ENCODE measurements at places on chromosomes 2 and 18.

- no peak for DNase-seq
These were observed 828.8 kb upstream of the CRIM1 start for GRCh38 chr2:35526741-35527140.

- no peak for DNase-seq
These were observed 323.9 kb downstream of the SETBP1 start for GRCh38 chr18:45004546-45005080.

- DNase-seq, result no peak
These were observed 202.1 kb upstream of the TNP1 start for GRCh38 chr2:217061916-217062505.

DNA sequence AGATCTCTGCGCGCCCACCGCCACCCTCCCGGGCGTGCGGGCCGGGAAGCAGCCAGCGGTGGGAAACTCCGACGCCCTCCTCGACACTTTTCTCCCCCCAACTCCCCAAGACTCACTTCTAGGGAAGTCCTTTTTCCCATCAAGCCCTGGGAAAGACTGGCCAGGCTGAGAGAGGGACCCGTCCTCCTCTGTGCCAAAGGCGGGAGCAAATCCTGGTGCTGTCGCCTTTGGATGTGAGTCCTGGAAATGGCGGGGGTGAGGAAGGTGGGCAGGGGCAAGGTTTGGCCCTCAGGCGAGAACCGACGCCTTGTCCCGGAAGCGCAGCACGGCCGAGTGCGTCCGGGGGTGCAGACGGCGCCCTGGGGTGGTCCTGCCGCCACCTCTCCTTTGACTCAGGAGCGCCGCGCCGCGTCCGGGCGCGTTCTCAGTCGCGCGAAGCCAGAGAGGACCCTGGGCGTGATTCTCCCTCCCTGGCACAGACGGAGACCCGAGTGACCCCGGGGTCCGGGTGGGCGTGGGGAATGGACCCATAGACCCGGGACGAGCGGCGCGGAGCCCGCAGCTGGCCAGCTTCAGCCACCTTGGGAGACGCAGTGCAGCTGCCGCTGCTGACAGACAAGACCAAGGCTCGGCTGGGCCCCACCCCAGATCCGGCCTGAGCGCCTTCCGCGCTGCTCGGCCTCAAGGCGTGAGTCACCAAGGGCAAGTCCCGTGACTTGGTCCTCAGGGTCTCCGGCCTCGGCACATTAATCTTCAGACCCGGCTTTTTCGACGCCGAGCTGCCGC lies 3.5 kb upstream of the LBX2 start:
- no peak for DNase-seq

DNA sequence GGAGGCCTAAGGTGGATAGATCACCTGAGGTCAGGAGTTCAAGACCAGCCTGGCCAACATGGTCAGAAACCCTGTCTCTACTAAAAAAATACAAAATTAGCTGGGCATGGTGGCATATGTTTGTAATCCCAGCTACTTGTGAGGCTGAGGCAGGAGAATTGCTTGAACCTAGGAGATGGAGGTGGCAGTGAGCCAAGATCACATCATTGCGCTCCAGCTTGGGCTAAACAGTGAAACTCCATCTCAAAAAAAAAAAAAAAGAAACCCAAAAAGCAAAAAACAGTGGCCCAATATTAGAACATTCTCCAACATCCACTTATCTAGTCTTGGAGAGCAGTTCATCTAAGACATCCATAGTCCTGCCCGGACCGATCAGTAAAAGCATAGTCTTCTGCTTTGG lies 260.4 kb downstream of the MREG start:
- DNase-seq, result no peak

DNA sequence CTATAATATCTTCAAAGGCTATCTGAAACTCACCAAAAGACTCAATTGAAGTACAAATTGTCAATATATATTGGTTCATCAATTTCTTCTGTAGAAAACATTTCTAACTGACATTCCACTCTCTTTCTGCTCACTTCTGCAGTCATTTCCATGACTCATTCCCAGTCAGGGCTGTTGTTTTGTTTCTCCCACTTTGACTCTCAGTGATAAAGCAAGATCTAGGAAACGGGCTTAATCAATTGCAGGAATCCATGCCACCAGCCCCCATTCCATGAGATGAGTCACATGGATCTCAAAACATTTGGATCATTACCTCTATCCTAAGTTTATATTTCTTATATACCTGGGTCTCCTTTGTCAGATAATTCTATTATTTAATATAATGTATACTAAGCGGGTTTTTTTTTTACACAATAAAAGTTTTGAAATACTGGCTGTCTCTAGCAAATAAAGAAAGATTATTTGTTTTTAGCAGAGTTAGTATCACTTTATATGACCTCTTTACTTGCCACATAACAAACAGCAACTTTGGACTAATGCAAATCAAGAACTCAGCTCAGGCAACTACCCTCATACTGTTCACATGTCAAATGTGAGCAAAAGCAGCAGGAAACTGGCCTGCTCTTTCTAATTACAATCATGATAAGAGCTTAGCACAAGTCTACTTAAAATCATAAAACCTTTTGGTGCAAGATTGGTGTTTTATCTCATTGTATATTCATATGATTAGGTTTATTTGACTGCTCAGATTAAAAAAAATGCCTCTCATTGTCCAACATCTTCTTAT lies 251.1 kb upstream of the PIK3C3 start:
- no peak for DNase-seq

DNA sequence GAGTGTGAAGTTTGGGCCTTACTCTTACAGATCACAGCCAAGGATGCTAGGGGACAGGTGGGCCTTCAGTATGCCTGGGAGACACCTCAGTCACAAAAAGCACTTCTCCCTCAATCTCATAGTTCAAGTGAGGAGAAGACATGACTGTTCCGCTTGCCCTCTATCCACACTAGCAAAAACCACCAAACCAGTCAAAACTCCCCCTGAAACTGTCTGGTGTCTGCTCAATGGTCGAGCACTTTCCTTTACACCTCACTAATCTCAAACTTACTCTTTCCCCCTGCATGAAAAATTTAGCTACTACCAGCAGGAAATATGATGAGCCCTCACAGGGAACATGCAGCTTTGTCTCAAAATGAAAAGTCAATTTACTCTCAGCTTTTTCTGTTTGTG lies 232.2 kb downstream of the TRIB2 start:
- DNase-seq, result no peak

DNA sequence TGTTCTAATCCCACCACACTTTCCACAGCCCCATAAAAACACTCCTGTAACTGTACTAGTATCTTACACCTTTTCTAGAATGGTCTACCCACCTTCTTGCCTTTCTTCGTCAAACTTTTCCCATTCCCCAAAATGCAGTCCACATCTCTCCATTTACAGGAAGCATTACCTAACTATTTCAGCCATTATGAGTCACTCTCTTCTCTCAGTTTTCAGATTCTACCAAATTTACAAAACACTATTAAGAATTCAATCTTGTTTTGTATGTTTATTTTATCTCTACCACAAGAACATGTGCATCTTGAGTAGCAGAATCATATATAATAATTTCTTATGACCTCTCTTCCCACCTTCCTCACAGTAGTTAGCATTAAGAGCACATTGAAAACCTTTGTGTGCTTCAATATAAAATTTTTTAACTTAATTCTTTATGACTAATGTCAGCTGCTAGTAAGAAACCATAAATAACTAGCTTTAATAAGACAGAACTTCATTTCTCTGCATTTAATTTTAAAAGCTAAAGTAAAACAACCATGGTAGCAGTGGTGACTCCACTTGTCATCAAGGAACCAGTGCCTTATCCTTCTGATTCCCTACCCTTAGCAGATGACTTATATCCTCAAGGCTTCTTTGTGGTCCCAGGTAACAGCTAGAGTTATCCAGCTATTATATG lies 56.6 kb upstream of the MAP2 start:
- DNase-seq, result no peak

GRCh38 chr2:172079838-172080640 lies 5.3 kb upstream of the DLX1 start:
- DNase-seq, result no peak

GRCh38 chr2:155256803-155257202 lies 558.3 kb downstream of the KCNJ3 start:
- no peak for DNase-seq

GRCh38 chr2:152363936-152364335 lies 29.0 kb downstream of the FMNL2 start:
- DNase-seq, result no peak

- no peak for DNase-seq
These were observed 78.4 kb upstream of the AQP4 start for GRCh38 chr18:26943906-26944305.

GRCh38 chr2:215410932-215411285 lies 25.0 kb downstream of the FN1 start:
- no peak for DNase-seq

DNA sequence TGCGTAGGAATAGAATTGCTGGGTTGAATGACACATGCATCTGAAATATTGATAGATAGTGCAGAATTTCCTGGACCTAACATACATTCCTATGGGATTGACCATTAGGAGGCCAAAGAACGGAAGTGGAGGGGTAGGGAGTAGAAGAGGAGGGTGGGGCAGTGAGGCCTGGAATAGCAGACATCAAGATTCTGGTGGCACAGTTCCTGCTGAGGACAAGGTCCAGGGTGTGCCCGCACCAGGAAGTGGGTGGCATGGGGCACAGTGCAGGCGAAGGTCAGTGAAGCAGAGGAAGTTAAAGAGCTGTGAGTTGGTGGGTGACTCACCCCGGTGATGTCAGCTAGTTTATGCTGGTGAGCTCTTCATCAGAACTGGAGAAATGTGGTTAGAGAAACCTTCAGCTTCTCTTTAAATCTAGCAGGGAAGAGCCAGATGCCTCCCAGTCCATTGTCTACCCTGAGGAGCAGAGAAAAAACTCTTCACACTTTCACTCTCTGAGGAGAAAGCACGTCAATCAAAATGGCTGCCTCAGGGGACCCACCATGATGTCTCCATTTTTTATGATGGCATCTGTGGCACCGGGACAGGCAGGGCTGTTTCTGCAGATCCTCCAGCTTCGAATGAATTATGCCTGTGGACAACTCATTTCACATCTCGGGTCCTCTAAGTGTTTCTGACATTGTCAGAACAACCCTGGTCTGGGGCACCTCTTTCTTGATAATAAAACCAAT lies 55.9 kb upstream of the CTLA4 start:
- peak; percentile 48 for DNase-seq

DNA sequence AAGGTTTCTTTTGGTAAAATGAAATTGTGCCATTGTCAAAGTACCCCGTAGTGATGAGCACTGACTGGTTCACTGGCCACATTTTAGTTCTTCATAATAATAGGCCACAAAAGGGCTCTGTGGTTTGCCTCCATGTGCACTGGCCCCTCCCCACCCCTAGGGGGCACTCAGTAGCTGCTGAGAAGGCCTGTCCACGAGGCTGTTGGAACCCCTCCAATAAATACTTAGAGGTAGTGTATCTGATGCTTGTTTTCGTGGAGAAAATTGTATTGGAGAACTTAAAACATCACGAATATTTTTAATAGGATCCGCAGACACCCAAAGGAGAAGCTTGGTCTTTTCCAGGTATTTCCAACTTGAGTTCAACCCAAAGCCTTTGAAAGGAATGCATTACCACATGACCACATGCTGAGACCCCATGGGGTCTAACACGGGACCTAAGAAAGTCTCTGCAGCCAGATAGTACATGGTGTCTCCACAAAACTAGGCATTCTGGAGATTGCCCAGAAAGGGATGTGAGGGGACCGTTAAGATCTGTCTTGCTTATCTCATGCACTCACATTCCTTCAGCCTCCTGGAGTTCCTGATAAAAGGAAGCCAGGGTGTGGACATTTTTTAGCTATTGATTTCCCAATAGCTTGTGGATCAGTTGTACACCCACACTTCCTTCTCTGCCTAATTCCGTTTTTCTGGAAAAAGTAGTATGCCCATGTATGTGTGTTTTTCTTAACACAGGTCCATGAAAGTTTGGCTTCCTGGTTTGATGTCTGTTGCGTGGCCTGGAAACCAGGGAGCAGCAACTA lies 28.5 kb upstream of the NOSTRIN start:
- DNase-seq, result no peak

GRCh38 chr2:230018153-230018552 lies 50.6 kb downstream of the SLC16A14 start:
- no peak for DNase-seq

GRCh38 chr2:12697617-12698016 lies 19.1 kb upstream of the TRIB2 start:
- no peak for DNase-seq

GRCh38 chr2:44087714-44088092 lies 81.0 kb upstream of the PPM1B start:
- no peak for DNase-seq

- DNase-seq, result no peak
These were observed 3.8 kb downstream of the RBFA start for GRCh38 chr18:80037869-80038630.

DNA sequence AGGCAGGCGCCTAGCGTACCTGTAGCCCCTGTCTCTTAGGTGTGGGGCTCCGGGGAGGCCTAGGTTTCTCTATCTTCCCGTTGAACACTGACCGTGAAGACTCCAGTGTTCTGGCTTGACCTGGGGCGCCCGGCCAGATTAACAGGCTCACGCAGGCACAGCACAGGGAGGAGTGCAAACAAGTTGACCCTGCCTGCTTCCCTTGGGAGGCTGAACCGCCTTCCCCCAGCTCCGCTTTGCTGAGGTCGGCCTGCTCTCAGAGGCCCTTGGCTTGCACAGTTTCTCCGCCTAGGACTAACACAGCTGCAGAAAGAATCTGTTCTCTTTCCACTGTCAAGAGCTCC lies 567 bp downstream of the PCYOX1 start:
- no peak for DNase-seq

- no peak for DNase-seq
These were observed 1.9 kb upstream of the GALNT14 start for GRCh38 chr2:31140151-31140550.

DNA sequence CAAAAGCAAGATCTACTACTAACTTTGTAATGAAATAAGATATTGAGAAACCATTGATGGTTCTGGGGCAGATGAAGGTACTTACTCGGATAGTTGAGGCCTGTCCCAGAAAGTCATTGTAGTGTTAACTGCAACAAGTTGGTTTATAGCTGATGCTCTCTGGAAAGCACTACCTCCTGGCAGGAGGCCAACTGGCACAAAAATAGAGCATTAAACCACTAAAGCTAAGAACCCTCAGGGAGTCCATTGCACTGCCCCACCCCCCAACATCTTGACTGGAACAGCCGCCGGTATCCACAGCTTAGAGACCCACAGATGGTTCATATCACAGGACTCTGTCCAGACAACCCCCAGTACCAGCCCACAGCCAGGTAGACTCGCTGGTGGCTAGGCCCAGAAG lies 552.5 kb upstream of the CRIM1 start:
- DNase-seq, result no peak

DNA sequence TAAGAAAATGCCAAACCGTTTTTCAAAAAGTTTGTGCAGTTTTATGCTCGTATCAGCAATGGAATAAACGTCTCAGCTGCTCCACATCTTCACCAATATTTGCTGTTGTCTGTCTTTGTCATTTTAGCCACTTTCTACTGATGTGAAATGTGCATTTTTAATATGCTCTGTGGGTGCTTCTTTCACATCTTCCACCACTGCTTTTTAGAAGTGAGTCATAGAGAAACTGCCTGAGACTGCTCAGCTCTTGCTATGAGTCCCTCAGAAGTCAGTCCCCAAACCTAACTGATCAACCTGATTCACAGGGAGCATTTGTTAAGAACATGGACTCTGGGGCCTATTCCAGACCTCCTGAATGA lies 41.0 kb upstream of the EPC2 start:
- no peak for DNase-seq

- no peak for DNase-seq
These were observed 64.2 kb upstream of the OTOF start for GRCh38 chr2:26542194-26542455.
